ENCODE measurements at places on chromosomes 1 and 21.

- DNase-seq = no peak
Observed at GRCh38 chr1:221166559-221167318, 287.5 kb downstream of the HLX start.

- no peak for DNase-seq
Observed at GRCh38 chr1:175602026-175602585, 141.3 kb downstream of the TNR start.

- DNase-seq = no peak
Observed at GRCh38 chr1:53378061-53378460, 50.2 kb upstream of the LRP8 start.

- peak; percentile 46 for DNase-seq
Observed at GRCh38 chr1:183472488-183473216, at the start of gene SMG7. SMG7 (plus strand) TSS chr1:183472499; CDS start chr1:183472621, 122 bp downstream.

- DNase-seq = no peak
Observed at GRCh38 chr1:116986421-116987255, 14.9 kb upstream of the CD101 start.

DNA sequence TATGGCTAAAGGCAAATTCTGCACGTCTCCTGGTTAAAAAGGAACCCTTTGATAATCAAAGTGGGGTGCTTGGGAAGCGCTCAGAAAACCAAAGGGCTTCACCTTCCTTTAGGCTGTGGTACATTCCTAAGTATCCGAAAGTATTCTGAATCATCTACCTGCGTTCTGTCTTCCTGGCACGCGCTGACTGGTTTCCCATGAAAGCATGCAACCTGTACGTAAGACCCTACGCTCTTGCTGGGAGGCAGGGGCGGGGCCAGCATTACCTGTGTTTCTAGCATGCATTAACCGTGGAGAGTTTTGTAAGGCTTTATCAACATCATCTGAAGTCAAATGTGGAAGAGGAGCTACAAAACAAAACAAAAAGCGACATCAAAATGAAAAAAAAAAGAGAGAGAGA is 96.0 kb downstream of the ERG start:
- DNase-seq = no peak

GRCh38 chr21:34882719-34883131 is 166.4 kb downstream of the RUNX1 start:
- no peak for DNase-seq

DNA sequence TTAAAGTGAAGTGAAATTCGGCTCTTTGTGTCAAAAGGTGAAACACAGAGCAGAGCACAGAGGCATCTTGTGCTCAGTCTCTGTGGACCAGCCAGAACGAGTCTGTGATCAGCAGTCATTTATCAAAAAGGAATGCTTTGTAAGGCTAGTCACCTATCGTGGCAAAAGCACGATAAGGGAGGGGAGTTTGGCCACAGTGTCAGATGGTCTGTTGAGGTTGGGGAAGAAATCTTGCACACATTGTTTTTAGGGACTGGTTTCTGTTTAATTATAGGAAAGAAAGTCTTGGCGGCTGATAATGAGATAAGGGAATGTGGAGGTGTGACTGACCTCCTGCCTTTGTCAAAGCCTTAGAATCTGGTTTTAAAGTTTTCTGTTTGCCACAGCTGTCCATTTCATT is 58.2 kb upstream of the KIAA1614 start:
- no peak for DNase-seq

- no peak for DNase-seq
Observed at GRCh38 chr1:17197696-17198095, 7.2 kb upstream of the PADI1 start.

- peak; percentile 6 for DNase-seq
Observed at GRCh38 chr1:242827538-242827937, 303.0 kb upstream of the PLD5 start.

- DNase-seq = no peak
Observed at GRCh38 chr1:3234281-3234680, 165.3 kb downstream of the PRDM16 start.

DNA sequence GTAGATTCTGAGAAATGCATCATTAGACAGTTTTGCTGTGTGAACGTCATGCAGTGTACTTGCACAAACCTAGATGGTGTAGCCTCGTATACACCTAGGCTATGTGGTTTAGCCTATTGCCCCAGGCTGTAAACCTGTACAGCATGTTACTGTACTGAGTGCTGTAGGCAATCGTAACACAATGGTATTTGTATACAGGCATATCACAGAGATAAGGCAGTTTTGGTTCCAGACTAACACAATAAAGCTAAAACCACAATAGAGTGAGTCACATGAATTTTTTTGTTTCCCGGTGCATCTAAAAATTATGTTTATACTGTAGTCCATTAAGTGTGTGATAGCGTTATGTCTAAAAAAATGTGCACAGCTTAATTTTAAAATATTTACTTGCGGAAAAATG is 6.9 kb downstream of the IL10RB start:
- DNase-seq = no peak

- DNase-seq = peak; percentile 3
Observed at GRCh38 chr1:217660353-217661062, 29.4 kb downstream of the SPATA17 start.

DNA sequence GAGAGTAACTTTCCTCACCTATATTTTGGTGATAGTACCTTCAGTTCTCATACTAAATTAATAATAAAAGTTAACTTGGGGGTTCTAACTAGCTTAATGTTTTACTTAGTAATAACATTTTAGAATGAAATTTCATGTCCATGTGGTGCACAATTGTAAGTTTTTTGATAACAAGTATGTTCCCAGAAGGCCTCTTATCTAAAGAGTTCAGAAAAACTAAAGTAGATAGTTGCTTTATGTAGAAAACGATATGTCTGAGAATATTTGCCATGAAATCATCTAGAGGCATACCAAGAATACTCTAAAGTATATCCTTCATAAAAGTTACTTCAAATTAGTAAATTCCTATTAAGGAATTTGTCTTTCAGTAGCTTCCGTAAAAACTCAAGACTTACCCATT is 10.2 kb upstream of the ADCY10 start:
- DNase-seq = no peak

GRCh38 chr1:154520333-154520732 is 18.1 kb upstream of the SHE start:
- no peak for DNase-seq

GRCh38 chr1:154408174-154408777 is 3.1 kb downstream of the IL6R start:
- no peak for DNase-seq
